Right ventricle myocardium superior (tissue), 1 donor: ENCODE measurements at places on chromosomes 3 and 15.

DNA sequence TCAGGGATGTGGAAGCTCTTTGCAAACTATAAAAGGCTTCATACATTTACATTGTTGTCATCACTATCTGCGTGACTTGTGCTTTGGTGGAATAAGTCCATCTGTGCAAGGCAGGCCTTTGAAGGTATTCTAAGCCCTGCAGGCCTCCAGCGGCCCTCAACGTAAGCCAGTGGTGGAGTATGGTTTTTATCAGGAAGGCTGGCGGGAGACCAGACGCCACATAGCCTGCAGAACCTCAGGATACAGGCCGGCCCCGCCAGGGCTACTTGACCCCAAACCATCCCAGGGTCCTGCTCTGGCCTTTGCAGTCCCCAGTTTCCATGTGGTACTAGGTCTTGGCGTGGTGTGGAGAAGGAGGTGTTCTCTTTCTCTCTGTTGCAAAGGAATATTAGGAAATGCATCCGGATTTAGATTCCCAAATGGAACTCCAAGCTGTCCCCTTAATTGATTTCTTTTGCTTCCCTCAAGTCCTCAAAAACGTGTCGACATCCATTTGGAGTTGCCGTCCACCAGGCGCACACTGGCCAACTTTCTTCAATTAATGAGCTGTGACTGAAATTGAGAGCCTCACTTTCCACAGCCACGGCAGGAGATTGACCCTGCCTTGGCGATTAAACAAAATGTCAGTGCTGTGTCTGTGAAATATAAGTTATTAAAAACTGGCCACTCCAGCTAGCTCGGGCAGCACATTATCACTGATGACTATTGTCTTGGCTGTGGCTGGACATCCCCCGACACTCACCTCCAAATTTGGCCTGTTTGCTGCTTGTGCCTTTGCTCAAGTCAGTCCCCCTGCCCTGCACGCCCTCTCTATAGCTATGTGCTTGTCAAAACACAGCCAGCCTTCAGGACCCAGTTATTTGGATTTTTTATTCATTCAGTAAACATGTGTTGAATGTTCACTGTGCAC lies 239.8 kb upstream of the TLE3 start:
- no peak for DNase-seq

DNA sequence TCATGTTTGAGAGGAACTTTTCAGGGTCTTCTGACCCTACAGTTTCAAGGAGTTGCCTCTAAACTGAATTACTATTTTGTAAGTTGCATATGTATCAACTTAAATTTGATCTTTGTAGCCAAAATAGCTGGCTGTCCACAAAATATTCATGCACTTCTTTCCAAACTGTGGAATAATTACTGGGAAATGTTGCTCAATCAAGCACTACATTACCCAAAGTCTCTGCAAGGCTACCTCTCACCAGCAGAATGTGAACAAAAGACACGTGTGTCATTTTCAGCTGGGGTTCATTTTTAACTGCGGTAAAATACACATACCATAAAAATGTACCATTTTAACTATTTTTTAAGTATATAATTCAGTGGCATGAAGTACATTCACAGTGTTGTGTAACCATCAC lies 320.4 kb downstream of the CTNNB1 start:
- DNase-seq, result no peak

- DNase-seq, result no peak
These were observed 26.1 kb upstream of the MGA start for GRCh38 chr15:41634072-41634626.

DNA sequence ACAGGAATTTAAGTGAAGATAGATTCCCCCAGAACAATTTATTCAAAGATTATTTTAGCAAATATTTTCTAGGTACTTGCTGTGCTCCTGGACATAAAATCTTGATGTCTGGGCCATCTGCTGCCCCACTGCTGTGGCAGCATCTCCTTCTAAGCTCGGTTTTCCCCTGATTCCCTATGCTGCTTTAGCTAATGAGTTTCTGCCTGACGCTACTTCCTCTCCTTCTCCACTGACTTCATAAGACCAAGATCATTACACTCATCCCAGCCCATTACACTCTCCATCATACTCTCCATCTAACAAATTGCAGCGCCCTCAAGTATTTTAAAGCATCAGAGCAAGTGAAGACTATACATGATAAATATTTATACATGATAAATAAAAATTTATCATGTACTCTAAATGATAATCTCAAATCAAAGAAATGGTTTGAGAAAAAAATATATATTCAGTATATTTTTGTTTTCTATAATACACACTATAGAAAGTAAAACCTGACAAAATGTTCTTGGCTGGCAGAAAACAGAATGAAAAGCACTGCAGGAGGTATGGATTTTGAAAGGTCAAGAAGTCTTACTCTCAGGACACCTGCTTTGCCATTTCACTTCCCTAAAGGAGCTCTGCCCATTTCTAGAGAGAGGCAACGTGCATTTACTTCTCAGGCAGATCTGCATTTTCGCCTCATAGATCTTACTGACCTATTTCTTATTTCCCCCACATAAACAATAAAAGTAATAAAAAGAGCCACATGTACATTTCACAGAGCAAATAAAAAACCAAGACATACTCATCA lies 232.0 kb downstream of the KCNMB2 start:
- DNase-seq, result no peak

DNA sequence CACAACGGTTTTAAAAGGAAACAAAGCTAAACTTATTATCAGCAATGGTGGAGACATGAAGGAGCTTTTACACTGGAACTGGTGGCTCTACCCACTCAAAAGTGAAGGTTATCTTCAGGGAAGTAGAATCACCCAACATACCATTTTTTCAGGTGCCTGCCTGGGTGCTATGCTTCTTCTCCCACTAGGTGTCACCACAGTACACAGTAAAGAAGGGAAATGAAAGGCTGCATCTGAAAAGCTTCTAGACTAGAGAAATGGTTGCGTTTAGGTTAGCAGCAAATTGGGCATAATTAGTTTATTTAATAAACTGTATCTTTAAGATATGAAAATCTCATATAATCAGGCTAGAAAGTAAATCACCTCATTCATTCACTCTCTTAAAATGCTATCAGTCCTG lies 47.0 kb upstream of the SELENOK start:
- no peak for DNase-seq

DNA sequence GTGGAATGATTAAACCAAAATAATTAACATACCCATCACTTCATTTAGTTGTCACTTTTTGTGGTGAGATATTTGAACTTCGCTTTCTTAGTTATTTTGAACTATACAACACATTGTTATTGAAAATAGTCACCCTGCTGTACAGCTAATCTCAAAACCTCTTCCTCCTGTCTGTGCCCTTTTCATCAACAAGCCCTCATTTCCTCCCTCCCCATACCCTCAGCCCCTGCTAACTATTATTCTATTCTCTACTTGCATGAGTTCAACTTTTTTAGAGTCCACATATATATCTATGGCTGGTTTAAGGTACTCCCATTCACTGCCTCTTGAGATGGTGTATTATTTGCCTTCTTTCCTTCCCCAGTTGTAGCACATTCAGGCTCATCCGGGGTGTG lies 32.2 kb downstream of the COL8A1 start:
- DNase-seq, result no peak

- no peak for DNase-seq
These were observed 118.9 kb downstream of the MAGI1 start for GRCh38 chr3:65919826-65920225.

GRCh38 chr3:152345233-152345632 lies 76.5 kb downstream of the MBNL1 start:
- DNase-seq, result no peak

GRCh38 chr15:52780172-52780980 lies 9.8 kb downstream of the ONECUT1 start:
- DNase-seq, result peak; percentile 72

GRCh38 chr3:74531491-74531890 lies 83.0 kb downstream of the CNTN3 start:
- DNase-seq, result no peak

- no peak for DNase-seq
These were observed 446.1 kb downstream of the CNTN4 start for GRCh38 chr3:2544718-2545117.

DNA sequence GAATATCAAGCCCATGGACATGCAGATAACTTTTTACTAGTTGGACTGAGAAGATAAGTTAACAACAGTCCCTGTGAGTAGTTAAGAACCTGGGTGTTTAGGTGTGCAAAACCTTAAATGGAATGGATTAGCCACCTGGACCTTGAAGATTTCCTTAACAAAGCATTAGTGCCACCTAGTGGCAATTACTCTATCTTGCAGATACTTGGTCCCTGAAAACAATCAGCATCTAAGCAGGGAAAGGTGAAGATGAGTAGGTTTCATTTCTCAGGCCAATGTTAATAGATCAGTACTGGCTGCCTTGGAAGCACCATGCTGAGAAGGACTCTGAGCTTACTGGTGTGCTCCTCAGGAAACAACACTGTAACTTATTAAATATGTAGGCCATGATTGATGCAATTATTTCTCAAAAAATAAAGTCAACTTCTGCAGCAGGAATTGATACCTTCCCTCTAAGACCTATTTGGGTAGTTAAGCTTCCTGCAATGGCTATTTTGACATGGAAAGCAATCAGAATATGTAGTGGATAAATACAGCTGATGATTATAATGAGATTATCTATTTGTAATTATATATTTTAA lies 329.4 kb downstream of the TBC1D5 start:
- DNase-seq, result no peak

DNA sequence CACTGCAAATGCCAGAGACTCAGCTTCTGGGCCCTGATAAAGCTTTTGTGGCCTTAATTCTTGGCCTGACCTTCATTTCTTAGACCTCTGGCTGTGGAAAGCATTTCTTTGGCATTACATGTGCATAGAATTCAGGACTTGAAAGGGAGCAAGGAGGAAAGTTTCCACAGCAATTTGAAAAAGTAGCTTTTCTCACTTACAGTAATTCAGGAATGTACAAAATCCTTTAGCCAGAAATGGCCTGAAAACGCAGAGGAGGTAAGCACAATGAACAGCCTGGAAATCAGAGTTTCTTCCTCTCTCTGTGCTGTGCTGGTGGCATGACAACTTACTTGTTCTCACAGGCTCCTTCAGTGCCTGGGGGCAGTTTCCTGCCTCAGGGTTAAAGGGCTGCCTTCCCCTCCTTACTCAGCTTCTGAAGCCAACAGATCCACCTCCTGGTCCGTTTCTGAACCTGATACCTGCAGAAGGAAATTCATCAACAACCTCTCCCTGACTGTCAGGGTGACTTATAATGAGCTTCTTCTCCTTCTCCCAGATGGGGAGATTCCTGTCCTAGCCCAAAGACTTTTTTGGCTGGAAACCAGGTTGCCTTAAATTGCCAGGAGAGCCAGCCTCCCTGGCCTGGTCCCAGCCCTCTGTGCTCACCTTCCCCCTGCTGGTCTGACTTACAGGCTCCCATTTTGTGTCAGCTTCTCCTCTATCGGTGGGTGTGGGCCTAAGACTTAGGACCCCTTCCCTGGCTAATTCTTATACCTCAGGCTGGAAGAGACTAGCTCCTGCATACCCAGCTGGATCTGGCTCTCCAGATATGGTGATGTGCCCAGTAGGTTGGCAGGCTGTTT lies 102.3 kb downstream of the MYRIP start:
- no peak for DNase-seq

GRCh38 chr3:177571271-177571943 lies 374.1 kb upstream of the TBL1XR1 start:
- no peak for DNase-seq

DNA sequence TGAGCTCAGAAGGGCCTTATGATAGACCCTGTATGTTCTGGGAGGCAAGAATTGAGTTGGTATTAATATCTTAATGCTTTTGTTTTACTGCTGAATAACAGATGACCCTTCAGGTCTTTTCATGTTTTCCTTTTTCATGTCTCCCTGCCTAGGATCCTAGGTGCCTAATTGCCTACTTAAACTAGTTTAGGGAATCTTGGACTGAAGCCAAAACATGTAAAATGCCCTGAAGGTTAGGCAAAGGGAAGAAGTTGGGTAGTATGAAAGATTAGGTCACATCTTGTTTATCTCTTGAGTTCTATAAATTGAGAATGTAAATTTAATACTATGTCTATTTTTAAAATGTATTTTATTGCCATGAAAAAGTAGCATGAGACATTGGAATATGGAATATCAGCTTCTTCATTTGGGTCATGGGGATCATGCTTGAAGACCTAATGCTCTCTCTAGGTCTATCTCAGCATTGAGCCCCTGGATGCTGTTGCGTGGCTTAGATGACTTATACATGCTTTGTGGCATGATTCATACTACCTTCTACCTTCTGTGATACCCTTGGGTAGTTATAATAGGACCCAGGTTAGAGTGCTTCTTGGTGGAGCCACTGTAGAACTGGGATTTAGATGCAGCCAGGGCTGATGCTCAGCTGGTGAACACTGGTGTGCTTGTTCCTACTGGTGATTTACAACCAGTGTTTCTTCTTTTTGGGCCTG lies 26.4 kb downstream of the RBM6 start:
- DNase-seq, result no peak

DNA sequence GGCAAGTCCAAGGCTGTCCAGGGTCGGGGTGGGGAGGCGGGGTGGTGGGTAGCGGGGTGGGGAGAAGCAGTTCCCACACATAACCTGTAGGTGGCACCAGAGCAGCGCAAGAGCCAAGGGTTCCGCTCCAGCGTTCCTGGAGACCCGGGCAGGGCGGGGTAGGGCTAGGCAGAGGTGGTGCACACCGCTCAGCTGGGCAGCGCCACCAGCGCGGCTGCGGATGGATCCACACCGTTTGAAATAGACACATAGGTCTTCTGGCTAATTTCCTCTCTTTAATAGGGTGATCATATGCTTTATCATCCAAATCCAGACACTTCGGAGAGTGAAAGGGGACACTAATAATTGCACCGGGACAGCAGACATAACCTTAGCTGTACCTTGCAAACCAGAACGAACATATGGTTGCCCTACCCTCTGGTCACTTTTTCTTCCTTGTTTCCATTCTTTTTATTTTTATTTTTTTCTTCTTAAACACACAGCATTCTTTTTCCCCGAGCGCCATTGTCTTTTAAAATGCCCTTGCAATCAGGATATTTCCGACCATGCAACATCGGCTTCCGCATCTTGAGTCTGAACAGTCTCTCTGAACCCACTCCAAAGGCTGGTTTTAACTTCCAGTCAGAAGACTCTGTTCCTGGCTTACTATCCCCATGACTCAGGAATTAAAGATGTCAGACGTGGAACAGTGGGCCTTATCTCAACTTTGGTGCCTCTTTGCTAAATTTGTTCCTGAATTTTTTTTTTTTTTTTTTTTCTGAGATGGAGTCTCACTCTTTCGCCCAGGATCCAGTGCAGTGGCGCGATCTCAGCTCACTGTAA lies 12.5 kb upstream of the ZSCAN2 start:
- DNase-seq, result peak; percentile 90

- no peak for DNase-seq
These were observed 156.9 kb downstream of the AGBL1 start for GRCh38 chr15:86236356-86237110.

- DNase-seq, result no peak
These were observed 14.1 kb downstream of the ITGA11 start for GRCh38 chr15:68417897-68418296.

- DNase-seq, result no peak
These were observed 245.3 kb downstream of the OCA2 start for GRCh38 chr15:27853624-27854455.

- DNase-seq, result no peak
These were observed 18.8 kb downstream of the GMPS start for GRCh38 chr3:155889212-155889611.

GRCh38 chr3:62870321-62870720 lies 4.9 kb downstream of the CADPS start:
- no peak for DNase-seq

- no peak for DNase-seq
These were observed 298.4 kb downstream of the FOXP1 start for GRCh38 chr3:71285086-71285485.
